ENCODE measurements at places on chromosomes 1 and 21.

DNA sequence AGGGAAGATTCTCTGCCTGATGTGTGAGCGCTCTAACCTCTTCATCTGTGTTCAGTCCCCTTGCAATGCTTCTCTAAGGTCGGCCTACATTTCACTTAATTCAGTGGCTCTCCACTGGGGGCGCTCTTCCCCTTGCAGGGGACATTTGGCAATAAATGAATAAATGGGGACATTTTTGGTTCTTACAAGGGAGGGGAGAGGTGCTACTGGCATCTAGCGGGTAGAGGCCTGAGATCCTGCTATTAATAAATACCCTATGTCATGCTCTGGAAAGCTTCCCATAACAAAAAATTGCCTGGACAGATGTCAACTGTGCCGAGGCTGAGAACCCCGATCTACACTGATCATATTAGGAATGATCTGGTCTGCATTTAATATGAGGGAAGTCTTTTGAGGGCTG lies 25.9 kb upstream of the DNAJC11 start:
- DNase-seq: peak; percentile 48

GRCh38 chr1:208058756-208059155 lies 147.8 kb upstream of the CD34 start:
- DNase-seq: no peak

- no peak for DNase-seq
Observed at GRCh38 chr1:30705698-30706097, 17.7 kb downstream of the MATN1 start.

- DNase-seq: no peak
Observed at GRCh38 chr1:48206371-48206770, 16.1 kb upstream of the SLC5A9 start.

DNA sequence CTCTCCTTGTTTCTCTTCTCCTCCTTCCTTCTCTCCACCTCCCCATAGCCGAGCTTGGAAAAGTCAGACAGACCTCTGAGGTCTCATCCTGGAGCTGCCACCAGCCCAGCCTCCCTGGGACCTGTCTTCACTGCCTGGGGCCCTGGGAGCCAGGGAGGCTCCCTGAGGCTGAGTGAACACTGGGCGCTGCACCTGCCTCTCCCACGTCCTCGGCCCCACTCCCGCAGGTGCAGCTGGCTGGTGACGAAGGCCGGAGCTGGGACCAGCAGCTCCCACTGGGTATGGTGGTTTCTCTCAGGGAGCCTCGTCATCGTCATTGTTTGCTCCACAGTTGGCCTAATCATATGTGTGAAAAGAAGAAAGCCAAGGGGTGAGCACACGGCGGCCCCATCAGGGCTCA lies 5.3 kb downstream of the TNFRSF14 start:
- no peak for DNase-seq

DNA sequence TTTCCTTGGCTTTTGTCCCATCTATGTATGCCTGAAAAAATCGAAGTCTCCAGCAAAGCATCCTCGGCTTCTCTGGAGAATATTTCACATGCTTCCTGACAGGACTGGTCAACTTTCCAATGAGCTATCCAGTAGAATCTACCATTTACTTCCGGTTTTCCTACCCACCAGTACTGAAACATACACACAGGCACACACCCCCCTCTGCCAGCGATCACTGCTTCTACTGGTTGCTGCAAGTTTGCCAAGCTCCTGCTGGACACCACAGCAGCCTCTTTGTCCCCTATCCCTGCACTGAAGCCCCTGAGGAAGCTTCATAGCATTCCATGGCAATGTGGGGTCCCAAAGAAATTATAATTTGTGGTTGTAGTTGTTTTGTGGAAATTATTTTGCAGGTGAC lies 536.8 kb downstream of the MATN1 start:
- no peak for DNase-seq

GRCh38 chr1:170262276-170262939 lies 116.6 kb downstream of the NTMT2 start:
- no peak for DNase-seq

DNA sequence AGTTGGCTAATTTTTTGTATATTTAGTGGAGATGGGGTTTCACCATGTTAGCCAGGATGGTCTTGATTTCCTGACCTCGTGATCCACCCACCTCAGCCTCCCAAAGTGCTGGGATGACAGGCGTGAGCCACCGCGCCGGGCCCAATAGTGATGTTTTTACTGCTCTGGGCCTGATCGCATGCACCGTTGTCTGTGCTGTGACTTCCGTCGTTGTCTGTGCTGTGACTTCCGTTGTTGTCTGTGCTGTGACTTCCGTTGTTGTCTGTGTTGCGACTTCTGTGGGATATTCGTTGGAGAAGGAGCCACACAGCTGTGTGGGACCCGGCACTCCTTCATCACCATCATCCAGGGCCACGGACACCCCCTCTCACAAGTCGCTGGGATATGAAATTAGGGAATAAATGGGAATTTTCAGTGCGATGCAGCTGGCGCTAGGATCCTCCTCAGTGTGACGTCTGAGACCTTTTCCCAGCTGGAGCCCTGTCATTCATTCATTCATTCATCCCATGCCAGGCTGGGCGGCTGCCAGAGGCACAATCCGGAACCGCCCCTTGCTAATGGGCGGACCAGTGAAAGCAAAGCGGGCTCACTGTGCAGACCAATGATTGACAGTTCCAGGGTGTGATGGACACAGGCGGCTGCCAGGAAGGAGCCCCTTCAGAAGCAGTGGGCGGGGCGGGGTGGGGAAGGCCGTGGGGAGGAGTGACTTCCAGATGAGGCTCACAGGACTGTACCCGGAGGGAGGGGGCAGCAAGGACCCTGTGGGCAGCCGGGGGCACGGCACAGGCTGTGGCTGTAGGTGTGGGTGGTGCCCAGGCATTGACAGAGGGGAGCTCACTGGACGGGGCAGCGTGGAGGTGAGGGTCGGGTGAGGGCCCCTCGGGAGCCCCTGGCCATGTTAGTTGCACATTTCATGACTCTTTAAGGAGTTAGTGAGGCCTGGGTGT lies 48.9 kb downstream of the PRKCZ start:
- DNase-seq: no peak

DNA sequence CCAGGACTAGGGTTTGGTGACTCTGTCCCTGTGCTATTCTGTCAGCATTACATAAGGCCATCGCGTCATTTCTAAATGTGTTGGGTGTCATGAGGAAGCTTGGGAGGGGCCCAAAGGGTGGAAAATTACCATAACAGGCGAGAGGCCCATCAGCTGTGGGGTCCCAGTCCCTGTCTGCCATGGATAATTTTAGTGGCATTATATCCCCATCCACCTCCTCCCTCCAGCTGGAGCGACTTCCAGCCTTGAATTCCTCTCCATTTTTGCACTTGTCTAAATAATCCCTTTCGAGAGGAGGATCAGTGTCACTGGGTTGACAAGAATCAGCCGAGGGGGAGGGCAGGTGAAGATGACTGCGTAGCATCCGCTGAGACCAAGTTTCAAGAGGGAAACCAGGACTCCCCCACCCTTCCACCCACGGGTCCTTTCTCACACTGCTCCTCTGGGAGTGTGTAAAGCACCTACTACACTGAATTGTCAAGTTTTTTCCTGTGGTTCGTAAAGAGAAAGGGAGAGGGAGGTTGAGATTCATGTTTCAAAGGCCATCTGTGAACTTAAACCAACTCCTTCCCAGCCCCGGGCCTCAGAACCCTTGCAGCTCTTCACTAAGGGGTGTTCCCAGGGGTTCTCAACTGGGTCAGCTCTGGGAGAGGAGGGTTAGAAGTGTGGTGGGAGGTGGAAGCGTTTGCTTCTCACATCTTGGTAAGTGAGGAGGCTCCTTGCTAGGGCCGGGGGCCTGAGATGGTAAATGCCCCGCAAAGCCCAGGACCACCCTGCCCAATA lies 29.2 kb downstream of the VASH2 start:
- no peak for DNase-seq
